ENCODE measurements at places on chromosomes 5 and 9.

DNA sequence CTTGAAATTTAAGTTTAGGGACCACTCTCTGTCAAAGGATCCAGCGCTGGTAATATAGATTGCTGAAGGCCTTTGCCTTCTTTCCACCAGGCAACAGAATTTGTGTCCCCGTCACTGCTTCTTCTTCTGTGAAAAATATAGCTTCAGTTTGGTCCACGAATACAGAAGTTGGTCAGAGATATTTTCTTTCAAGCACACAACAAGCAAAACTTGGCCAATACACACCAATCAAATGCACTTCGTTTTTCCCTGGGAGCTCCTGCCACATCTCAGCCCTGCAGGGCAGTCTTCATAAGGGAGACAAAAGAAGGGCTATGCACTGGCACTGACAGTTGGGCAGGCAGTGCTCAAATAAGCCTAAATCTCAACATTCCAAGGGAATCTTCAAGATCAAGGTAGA is 22.9 kb downstream of the HAVCR2 start:
- no peak for DNase-seq

GRCh38 chr5:17184588-17184987 is 32.8 kb upstream of the BASP1 start:
- no peak for DNase-seq

- DNase-seq: no peak
These were observed 110.2 kb upstream of the COX7C start for GRCh38 chr5:86507574-86507973.

GRCh38 chr5:130963798-130964197 is 201.3 kb downstream of the HINT1 start:
- no peak for DNase-seq

GRCh38 chr9:18688581-18689565 is 214.9 kb downstream of the ADAMTSL1 start:
- DNase-seq: no peak

- no peak for DNase-seq
These were observed 136.3 kb downstream of the ADAMTS16 start for GRCh38 chr5:5276430-5276829.

- no peak for DNase-seq
These were observed 13.1 kb downstream of the ROPN1L start for GRCh38 chr5:10454591-10455276.

- no peak for DNase-seq
These were observed 12.2 kb upstream of the MEGF9 start for GRCh38 chr9:120726484-120726883.

DNA sequence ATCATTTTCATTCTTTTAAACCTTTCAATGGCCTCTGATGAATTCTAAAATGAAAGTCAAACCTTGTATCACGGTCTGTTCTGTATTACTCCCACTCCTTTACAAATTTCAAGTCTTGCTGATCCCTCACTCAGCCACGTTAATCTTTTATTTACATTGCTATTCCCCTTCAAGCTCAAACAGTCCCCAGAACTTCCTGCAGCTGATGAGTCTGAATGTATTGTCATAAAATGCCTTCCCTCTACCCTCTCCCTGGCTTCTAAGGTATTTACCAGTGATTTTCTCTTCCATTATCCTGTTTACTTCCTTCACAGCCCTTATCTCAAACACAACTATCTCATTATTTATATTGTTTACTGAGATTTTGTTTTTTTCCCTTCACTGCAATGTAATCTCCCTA is 562.3 kb upstream of the C9orf72 start:
- no peak for DNase-seq

DNA sequence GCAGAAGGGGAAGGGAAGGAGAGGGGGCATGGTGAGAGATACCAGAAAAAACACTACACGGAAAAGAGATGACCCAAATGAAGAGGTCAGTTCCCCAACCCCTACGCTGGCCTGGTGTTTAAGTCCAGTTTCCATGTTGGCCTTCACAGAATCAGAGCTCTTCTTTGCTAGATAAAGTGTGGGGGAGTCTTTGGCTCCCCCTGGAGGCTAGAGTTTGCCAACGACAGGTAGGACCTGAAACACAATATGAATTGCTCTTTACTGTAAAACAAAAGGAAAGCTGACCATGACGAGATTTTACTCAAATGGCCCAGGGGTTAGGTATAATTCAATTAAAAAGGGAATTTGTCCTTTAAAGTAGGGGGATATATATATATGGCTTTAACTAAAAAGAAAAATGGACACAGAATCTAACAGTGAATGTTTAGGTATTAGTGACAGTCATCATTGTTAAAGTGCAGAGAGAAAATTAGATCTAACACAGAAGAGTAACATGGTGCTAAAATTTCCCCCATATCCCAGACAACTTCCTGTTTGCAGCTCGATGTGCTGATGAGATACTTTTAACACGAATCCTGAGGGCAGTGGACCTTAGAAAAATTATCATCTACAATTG is 92.0 kb downstream of the SV2C start:
- peak; percentile 46 for DNase-seq

- DNase-seq: no peak
These were observed 102.4 kb upstream of the PARP8 start for GRCh38 chr5:50564079-50564478.

DNA sequence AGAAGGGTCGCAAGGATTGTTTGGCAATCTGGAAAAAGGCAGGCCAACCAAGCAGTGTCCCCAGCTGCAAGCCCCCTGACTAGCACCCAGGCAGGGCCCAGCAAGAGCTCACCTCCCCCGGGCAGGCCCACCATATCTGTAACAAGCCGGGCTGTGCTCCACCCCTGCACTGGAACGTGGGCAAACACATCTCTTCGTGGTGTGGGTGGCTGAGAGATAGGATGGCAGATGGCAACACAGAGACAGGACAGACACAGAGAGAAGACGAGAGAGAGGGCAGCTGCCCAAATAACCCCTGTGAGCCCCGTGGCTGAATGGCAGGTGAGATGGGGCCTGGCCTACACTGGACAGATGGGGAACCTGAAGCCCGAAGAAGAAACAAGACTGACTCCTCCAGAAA is 9.4 kb downstream of the BBLN start:
- no peak for DNase-seq

DNA sequence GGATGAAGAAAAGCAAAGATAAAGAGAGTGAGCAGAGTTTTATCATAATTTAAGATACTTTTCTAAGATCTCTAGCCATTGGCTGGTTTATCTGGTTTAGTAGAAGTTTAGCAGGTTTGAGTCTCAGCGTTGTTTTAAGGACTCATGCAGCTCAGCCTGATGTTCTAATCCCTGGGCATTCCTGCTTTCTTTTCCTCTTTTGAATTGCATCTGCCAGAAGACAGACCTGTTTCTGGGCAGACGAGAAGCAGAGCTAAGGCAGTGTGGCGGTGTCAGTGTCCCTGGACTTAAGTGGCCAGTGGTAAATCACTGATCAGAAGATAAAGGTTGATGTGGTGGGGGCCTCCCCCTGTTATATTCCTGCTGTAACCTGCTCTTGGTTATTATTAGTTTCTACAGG is 138.6 kb downstream of the ADCY2 start:
- no peak for DNase-seq

DNA sequence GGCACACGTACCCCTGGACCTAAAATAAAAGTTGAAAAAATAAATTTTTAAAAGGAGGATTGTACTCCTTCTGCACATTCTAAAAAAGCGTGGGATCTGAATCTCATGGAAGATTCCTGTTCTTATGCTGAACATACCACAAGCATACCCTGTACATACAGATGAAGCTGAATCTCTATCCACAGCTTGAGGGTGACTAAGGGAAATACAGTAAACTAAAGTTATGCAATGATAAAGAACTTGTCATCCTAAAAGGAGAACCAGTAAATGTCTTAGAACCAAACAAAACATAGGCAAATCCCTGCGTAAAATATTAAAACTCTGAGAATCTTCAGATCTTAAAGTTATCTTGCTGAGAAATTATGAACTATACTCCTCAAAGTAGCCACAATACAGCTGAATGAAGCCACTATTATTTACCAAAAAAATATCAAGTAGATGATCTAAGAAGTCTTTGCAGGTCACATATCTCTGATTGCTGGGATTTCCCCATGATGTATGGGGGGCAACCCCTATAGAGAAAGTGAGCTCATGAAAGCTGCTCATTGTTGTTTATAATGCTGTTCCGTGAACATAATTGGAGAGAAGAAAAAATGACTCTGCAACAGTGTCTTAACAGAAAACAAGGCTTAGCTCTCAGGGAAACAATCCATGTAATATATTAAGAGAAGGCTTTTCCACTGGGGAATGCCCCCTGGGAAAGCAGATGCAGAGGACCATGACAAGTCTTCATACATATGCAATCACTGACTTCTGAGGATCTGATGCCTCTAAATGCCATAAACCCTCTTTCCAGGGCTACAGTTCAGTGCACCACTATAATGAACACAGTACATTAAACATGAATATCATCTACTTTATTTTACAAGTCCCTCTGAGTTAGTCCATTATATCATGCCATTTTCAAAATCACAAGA is 210.1 kb downstream of the EPB41L4A start:
- DNase-seq: no peak

DNA sequence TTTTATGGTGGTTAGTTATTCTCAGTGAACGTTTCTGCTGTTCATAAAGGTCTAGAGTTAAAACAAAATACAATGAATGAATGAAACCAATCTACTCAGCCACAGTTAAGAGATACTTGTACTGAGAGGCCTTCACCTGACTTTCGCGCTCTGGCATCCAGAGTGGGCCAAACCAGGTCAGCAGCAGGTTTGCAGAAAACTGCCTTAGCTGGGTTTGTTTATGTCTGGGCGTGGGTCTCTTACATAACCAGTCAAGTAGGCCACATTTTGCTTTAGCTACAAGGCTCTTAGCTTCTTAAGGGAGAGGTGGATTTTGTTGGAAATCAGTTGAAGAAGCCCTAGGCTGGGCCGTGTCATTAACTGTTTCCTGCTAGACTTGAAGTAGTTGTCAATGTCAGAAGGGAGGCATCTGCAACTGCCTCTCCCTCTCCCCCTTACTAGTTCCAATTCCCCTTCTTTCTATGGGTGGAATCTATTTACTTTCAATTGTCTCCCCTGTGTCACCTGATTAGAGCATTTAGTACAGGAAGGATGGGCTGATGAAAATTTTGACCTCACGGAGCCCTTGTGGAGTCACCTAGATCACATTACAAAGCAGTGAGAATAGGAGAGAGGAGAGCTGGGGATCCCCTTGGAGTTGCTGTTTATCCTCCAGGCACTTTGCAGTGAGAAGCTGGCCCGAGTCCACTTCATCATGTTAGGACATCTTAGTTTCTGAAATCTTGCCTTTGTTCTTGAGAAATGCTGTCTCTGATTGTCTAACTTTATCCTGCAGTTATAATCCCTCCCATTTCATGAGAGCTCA is 200.5 kb downstream of the ARHGEF28 start:
- DNase-seq: no peak

- no peak for DNase-seq
These were observed 37.4 kb upstream of the ZNF608 start for GRCh38 chr5:124783794-124784193.

Data from HCT116 (cell line).